ENCODE measurements at places on chromosomes 7 and 10.

DNA sequence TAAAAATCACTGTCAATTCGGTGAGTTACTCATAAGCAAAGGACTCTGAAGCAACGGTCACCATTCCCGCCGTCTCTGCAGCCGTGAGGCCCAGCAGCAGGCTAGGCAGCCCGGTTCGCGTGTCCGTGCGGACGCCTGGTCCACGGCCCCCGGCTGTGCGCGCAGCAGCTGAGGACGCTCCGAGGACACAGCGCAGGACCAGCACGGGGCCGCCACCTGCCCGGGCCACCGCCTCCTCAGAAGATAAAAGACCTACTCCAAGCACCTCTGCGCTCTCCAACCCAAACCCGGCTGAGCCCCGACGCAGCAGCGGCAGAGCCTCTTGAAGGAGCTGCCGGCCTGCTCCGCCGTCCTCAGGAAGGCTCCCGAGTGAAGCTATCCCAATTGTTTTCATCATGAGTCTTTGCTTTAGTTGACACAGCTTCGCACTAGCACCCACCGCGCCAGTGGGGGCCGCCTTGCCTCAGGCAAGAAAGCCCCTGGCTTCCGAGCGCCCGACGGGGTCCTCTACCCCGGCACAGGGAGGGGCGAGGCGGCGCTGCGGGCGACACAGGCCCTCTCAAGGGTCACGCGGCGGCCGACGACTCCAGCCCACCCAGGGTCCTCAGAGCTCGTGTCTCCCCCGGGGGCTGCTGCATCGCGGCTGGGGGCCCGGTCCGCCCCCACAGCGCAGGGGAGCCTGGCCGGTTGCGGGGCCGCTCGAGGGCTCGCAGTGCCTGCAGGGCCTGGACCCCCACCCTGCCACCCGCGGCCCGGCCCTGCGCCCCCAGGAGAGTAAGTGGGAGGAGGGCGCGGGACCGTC is 16.9 kb upstream of the GPR146 start:
- no peak for DNase-seq

GRCh38 chr7:77330169-77330882 is 85.8 kb downstream of the GSAP start:
- no peak for DNase-seq

- DNase-seq, result no peak
These were observed 305.8 kb upstream of the NEBL start for GRCh38 chr10:21202776-21203462.

DNA sequence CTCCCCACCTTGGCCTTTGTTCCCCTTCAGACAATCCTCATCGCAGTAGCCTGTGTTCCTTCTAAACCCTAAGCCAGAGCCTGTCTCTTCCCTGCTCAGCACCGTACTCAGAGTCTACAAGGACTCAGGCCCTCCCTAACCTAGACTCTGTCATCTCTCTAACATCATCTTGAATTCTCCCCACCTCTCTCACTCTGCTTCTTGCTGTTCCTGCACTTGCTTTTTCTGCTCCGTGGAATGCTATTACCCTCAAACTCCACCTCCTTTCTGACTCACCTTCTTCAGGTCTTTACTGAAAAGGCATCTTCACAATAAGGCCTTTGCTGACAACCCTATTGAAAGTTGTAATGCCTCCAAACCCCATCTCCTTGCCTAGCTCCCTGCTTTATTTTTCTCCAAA is 141.0 kb downstream of the DKK1 start:
- no peak for DNase-seq

GRCh38 chr10:125061557-125062226 is 98.7 kb downstream of the CTBP2 start:
- no peak for DNase-seq

DNA sequence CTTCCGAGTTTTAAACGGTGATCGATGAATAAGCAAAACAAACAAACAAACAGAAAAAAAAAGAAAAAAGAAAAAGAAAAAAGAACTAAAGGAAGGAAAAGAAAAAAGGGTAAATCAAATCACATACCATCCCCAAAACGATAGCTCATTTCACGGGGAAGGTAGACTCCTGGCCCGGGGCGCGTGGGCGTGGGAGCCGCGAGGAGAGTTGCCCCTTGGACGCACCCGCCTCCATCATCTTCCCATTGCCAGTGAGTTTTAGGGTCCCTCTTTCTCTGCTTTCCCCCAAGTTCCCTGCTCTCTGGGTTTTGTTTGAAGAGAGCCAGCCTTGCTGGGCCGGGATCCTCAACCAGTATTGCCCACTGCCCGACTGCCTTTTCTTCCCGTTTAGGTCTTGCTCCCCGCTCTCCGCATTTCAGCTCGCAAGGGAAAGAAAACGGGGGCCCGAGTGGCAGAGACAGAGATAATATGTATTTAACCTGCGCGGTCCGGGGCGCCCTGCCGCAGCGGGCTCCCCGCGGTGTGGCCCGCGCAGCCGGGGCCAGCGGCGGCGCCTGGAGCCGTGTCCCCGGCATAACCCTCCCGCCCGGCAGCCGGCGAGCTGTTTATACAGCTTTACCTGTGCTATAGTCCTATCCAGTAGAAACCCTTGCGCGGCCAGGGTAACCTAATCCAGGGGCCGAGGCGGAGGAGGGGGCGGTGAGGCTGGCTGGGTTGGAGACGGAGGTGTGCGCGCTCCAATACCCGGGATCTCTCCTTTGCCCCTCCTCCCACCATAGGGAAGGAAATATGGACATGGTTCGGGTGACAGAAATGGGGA is 5.2 kb upstream of the GATA3 start:
- no peak for DNase-seq

DNA sequence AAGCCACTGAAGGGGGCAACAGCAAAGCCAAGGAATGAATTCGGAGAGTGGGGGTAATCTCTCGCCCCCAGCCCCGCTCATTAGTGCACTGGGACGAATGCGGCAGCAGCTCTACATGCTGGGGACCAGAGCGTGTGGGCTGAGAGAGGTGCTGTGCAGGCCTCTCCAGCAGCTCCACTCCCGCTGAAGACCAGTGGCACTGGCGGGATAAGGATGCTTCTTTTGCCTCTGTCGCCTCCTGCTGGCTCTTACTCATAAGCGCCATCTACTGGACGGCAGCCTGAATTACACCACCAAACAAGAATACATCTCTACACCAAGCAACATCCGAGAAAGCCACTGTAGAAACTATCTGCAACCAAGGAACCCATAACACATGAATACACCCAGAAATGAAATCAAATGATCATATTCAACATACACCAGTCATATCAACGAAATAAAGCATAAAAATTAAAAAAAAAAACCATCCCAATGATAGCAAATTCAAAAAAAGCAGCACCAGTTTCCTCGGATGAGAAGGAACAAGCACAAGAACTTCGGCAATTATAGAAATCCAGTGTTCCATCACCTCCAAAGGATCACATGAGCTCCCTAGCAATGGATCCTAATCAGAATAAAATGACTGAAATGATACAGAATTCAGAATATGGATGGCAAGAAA is 79.0 kb upstream of the TMEM168 start:
- no peak for DNase-seq

- DNase-seq, result no peak
These were observed 431.1 kb upstream of the LRGUK start for GRCh38 chr7:133696056-133696455.

DNA sequence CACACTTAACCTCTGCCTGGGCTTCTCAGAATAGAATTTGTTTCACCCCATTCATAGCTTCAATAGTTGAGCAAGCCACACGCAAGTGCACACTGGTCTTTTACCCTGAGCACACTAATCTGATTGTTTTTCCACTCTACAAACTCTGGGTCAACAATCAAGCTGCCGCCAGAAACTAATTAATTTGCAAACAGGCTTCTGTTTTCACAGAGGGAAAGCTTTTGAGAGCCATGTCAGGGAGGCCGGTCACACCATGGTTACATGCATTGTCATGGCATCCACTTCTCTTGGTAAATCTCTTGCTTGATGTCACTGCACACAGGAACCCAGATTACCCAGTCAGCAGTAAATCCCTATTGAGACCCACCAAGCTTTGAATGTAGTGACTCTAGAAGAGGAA is 154.2 kb downstream of the SEMA3A start:
- peak; percentile 79 for DNase-seq

GRCh38 chr7:79298145-79298760 is 155.2 kb downstream of the MAGI2 start:
- peak; percentile 79 for DNase-seq

DNA sequence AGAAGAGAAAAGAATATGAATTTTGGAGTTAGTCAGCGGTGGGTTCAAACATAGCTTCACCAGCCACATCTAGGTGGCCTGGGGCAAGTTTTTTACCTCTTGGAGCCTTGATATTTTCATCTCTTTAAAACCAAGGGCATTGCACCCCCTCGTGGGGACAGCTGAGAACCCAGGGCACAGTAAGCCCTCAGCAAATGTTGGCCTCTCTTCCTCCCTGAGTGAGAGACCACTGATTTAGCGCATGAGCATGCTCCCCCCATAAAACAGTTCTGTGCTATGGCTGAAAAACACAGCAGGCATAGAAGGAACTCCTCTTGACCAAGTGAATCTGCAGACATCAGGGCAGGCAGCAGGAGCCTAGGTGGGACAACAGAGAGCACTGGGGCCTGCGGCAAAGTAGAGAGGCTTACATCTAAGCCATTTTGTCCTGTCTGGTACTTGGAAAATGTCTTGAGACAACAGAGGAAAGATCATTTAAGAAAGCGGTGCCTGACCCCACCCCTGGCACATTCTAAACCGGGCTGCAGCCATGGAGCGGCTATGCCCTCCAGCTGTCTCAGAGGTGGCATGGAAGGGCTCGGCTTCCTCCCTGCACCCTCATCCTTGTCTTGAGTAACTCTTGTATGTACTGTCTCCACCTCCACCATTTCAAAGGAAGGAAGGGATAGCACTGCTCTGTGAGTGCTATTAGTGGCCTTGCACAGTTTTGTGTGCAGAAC is 94.7 kb downstream of the ARHGAP22 start:
- DNase-seq, result no peak

DNA sequence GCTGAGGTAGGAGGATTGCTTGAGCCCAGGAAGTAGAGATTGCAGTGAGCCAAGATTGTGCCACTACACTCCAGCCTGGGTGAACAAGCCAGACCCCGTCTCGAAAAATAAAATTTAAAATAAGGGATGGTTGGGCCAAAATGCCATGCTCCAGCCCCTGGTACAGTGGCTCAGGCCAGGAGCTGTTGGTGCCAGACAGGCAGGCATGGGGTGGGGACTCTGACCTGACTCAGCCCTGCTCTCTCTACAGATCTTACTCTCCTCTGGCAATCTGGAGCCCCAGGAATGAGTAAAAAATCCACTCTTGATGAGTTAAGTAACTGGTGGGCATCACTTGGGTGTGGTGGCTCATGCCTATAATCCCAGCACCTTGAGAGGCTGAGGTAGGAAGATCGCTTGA is 8.4 kb upstream of the TMEM120A start:
- no peak for DNase-seq

DNA sequence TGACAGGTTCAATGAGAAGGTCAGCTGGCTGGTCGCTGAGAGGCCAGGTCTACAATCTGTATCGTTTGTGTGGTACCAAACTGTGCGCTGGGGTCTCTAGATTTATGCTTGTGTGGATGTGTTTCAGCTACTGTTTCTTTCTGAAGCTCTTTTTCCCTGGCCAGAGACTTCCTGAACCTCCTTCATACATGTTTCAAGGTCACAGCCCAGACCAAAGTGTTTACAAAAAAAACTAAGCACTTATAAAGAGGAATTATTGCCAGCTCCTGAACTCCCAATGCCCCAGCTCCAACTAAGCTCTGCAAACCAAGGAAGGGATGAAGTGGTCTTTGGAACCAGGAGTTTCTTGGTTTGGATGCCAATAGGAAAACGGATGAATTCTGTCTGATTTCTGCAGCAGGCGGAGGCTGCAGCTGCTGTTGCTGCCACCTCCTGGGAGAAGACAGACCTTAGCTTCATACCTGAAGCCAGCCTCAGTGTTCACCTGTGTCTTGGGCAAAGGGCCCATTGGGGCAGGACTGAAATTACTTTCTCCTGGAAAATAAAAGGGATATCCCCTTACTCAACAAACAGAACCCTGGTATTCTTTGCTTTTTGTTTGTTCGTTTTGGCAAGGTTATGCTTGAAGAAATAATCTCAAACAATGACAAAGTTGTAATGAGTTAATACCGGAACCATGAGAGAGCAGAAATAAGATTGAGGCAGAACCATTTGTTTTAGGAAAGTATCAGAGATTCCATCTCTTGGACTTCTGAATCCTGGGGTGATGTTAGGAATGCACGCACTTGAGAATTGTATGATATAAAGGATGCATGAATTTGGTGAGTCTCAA is 24.6 kb upstream of the MKLN1 start:
- no peak for DNase-seq

DNA sequence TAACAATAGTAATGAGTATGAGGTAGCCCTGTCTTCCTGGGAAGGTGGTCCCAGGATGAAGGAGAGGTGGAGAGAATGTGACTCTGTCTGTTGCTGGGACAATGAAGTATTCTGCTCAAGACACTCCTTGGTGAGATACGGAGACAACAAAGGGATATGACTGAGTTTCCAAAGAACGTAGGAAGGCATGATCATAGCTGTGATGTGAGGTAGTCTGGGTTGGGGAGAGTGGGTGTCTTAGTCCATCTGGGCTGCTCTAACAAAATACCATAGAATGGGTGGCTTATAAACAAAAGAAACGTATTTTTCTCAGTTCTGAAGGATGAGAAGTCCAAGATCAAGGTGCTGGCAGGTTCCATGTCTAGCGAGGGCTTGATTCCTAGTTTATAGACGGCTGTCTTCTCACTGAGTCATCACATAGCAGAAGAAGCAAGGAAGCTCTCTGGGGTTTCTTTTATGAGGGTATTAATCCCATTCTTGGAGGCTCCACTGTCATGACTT is 84.9 kb upstream of the RHOBTB1 start:
- DNase-seq, result no peak

DNA sequence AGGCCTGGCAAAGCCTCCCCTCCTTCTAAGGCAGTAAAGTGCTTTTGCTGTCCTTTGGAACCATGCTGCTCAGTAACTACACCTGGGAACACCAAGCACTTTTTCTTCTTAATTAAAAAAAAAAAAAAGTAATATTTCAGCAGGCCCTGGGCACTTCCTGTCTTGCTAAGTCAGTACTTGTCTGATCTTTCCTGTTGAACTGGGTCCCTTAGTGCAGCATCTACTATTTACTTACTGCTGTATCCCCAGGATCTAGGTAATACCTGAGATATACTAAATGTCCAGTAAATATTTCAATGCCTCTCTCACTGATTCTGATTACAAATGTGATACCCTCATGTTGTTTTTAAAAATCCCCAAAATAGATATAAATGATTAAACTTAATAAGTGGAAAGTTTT is 77.4 kb downstream of the PPP1R3C start:
- no peak for DNase-seq

Data from globus pallidus (tissue), 1 donor.